MCF 10A (cell line): ENCODE measurements at places on chromosomes 11 and 22. TPM values are rescaled to one million over a fixed set of nuclear protein-coding genes. Genes with fewer than 3 reads are reported as not detected.

GRCh38 chr11:61142424-61142823 lies 18.8 kb downstream of the VPS37C start:
- DNase-seq, result no peak

MYOD1 gene
- not detected in 2 replicates for total RNA-seq

GRCh38 chr11:73246303-73246702 lies 25.8 kb upstream of the P2RY6 start:
- no peak for DNase-seq

DNA sequence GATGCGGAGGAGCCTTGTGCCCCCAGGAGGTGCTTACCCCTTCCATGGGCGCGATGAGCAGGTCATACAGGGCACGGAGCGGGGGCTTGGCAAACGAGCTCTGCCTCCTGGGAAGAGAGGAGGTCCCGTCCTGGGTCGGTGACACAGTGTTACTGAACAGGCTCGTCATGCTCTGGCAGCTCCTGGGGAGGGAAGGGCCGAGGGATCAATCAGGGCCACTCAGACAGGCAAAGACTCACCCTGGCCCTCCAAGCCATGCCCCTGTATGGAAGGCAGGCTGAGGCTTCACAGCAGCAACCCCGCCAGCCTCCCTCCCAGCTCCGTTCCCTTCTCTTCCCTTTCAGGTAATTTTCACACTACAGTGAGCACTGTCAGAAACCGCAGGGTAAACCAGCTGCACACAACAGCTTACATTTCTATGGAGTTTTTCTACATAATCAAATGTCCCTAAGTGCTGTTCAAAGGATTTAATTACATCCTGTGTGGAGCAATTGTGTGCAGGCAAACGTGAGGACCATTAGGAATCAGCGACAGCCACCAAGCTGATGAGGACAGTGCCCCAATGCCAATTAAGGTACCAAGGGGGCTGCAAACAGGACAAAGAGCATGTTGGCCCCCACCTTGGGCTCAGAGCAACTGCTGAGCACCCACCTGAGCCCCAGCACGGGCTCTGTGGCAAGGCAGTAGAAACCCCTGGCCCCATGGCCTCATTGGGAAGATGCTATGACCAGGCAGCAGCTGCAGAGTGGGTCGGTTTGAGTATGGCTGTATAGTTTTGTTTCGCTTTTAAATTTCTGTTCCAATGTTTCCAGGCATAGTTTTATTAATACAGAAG lies 95.4 kb upstream of the PITPNB start:
- no peak for DNase-seq

SPTBN2 gene
- total RNA-seq, result 46.9 and 47.2 TPM in 2 replicates

SYT8 gene
- total RNA-seq, result 141 and 308 TPM in 2 replicates

GRCh38 chr11:39374963-39375698 lies 2084.3 kb downstream of the LRRC4C start:
- DNase-seq, result peak; percentile 48

GRCh38 chr11:33068611-33069340 lies 29.4 kb downstream of the TCP11L1 start:
- no peak for DNase-seq

DNA sequence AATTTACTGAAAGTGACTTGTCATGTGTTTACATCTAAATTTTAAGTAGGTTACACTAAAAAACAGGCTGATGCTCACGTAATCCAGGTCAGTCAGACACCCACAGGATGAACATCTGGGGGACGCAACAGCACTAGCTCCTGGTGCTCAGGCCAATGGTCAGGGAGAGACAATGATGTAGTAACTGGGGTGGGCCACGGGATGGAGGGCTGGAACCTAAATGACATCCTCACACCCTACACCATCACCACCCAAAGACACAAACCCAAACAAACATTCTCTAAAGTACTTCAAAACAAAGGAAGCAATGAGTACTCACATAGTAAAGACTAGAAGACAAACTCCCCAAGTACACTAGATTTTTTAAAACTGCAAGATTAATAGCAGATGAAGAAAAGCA lies 53.5 kb upstream of the SLC25A1 start:
- DNase-seq, result no peak

- no peak for DNase-seq
Observed at GRCh38 chr11:12109591-12110196, 696 bp upstream of the MICAL2 start.

CLMP gene
- total RNA-seq, result 86.1 and 91.9 TPM in 2 replicates

DNA sequence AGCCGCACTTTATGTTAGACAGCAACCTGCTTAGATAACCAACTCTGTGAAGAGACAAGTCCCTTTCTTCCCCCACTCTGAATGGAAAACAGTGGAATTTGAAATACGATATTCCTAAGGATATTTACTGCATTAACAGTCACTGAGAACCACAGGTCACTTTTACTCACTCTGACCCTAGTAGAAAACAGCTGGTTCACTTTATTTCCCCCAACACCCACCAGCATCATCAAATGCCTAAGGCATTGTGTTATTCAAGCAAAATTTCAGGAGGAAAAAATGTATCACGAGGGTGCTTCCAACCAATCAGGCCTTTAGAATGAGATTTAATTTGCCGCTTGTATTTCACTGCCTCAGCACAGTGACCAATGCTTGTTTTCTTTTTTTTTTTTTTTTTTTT lies 1134.1 kb upstream of the CCDC90B start:
- no peak for DNase-seq

- DNase-seq, result peak; percentile 38
Observed at GRCh38 chr11:78039391-78039918, 16.4 kb upstream of the KCTD14 start.

GRCh38 chr11:32171445-32171844 lies 80.6 kb downstream of the RCN1 start:
- DNase-seq, result no peak

- no peak for DNase-seq
Observed at GRCh38 chr22:22754961-22755777, 110.8 kb downstream of the GGTLC2 start.

DNA sequence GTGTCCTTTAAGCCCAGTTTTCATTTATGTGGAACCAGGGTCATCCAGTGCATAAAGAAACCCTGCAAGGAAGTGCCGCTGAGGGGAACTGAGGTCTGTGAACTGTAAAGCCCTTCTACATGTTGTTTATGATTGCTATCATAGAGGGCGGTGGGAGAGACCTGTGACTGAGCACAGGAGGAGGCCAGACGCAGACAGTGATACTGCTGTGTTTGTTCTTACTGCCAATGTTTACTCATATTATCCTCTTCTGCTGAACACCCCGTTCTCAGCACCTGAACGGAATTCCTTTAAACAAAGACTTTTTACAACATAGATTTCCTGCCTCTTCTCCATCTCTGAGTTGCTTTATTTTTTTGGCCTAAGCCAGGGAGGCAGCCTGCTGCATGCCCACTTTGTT lies 967 bp upstream of the GALNT18 start:
- no peak for DNase-seq

GRCh38 chr11:66595245-66595904 lies 2.4 kb downstream of the CCS start:
- DNase-seq, result no peak

DNA sequence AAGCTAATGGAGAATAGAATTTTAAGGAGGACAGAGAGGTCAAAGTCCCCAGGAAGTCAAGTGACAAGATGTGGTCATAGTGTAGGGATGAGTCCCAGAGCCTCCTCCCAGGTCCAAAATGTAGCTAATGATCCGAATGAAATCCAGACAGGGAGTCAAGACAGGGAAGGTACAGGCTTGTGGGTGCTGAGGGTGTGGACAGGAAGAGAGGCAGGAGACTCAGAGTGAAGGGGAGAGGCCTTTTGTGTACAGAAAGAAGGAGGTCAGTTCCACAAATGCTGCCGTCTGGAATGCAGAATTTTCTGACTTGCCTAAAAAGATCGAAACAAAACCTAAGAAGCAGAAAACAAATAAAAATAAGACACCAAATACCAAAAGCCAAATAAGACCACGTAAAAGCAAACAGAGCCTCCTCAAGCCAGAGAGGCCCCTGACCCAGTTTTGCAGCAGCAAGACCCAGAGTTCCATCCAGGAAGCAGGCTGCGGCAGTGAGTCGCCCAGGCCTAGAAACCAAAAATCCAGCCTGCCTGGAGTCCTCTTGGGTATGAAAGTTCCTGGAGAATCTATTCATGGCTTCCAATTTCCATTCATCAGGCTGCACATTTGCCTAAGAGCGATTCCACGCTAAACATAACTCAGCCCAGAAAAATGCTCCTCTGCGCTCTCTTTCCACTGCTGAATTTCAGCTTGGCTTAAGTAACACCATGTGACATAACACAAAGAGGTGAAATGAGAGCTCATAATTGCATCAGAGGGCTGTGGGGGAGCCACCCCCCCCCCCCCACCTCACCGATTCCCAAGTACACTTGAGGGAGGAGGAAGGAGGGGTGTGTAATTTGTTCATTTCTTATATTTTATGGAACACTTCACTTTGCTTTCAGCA lies 71.2 kb downstream of the KIRREL3 start:
- DNase-seq, result no peak

DNA sequence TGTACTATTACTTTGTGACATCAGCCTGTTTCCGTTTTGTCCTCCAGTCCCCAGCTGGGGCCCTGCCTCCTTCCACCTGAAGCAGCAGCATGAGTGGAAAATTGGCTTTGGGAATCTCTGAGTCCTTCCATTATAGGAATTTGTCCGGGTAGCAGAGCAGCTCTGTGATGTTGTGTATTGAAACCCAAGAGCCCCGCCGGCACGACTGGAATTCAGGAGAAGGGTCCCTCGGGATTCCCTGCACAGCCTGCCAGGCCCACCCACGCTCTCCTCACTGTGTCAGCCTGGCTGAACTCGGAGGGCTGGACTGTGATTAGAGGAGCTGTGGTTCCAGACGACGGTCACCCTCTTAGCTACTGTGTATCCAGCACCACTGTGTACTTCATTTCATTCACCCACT lies 18.8 kb upstream of the TSPAN18 start:
- DNase-seq, result no peak

DNA sequence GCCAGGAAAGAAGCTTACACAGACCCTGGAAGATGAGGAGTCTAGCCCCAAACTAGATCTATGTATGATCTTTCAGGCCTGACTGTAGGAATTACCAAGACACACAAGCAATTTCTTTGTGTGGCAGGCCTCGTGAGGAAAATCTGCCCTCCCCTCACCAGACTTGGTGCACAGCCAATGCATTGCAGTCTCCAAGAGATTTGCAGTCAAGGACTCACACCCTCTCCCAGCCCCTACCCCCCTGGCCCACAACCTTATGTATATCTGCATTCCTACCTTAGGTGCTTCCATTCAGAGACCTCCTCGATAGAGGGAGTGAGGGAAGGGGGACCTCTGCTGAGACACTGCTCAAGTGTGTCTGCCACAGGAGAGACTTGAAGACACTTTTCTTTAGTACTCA lies 9.8 kb downstream of the OR8B12 start:
- DNase-seq, result no peak

DNA sequence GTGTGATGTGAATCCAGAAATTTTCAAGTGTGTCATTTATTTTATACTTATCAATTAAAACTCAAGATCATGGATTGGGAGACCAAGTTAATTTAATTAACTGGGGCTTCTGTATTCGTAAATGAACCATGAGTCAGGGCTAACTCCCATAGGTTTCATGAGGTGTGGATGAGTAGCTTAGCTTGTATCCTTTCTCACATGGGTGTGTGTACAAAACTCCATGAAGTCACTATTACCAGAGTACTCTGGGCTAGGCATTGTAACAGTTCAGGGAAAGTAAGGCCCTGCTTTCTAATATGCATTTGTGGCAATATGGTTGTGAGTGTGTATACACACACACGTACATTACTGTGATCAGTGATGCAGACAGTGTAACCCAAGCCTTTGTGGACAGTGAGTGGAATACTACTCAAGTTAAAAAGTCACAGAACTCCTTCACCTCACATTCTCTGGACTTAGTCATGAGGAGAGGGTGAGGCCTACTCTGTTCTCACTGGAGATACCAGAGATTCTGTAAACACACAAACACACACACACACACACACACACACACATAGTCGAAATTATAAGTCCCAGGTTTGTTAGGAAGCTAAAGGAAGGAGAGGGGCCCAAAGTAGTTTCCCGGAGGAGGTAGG lies 3.5 kb downstream of the CNTF start:
- no peak for DNase-seq

DNA sequence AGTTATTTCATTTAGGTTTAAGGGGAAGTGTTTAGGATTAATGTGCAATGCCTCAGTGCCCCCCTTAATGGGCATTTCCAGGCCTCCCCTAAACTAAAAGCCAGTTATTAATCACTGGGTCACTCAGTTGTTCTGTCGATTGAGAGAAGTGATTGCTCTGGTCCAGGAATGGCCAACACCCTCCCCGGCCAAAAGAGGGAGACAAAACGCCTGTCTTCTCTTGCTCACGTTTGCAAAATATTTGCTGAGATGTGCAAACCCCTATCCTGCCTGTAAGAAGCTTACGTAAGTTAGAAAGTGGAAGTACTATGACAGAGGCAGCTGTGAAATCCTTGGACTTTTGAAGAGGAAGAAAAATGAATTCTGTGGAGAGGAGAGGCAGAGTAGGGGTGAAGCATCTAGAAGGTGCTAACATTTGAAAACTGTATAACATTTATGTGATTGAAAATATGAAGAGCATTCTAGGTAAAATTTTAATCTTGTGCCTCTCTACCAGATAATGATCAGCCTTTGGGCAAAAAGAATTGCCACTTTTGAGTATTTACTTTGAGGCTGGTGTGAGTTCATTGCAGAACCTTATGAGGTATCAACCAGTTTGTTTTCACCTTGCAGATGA lies 37.7 kb downstream of the NTM start:
- DNase-seq, result no peak

GRCh38 chr11:122107566-122107965 lies 8.4 kb downstream of the BLID start:
- DNase-seq, result no peak

DNA sequence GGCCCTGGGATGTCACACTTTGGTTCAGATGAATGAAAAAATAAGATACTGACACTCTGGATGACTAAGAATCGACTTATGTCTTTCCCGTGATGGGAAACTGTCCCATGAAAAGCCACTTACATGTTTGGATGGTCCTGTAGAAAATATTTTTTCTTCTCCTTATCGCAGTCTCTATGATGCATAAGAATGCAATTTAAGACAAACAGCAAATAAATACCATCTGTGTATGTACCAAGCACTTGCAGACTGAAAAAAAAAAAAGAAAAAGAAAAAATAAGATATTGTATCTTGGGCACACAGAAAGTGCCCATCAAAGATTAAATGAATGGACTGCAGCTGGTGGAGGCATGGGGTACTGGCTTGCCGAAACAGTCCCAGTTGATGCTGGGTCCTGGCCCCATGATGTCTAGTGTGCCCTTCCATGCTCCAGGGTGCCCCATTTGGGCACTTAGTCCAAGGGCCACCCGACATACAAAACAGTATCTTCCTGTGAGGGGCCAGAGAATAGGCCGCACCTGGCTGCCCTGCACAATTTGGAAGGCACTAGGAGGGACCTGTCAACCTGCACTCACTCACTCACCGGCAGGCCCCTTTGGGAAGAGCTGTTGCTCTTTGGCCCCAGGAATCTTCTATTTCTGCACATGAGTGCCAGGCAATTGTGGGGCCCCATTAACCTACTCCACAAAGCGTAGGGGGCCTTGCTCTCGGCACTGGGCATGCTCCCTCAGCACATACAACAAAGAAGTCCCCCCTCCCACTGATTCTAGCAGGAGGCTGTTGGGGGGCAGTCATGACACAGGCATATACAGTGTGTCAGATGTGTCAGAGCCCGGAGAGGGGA lies 2.5 kb upstream of the ZBED4 start:
- DNase-seq, result no peak

GRCh38 chr11:35507688-35508087 lies 17.7 kb downstream of the PAMR1 start:
- DNase-seq, result peak; percentile 8
